ENCODE measurements at places on chromosomes 5 and 9. TPM values are rescaled to one million over a fixed set of nuclear protein-coding genes. Genes with fewer than 3 reads are reported as not detected.

The SPATA6L gene
- 1.6 TPM for total RNA-seq

The FAT2 gene
- total RNA-seq = not detected

DNA sequence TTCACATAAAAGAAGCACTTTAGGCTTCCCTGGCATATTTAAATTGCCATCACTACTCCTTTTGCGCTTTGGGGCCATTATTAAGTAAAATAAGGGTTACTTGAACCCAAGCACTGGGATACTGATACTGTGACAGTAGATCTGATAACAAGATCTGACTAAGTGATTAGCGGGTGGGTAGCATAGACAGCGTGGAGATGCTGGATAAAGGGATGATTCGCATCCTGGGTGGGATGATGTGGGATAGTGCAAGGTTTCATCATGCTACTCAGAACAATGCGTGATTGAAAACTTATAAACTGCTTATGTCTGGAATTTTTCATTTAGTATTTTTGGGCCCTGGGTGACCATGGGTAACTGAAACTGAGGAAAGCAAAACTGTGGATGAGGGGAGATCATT, 75.1 kb downstream of the PTTG1 start:
- DNase-seq = no peak

GRCh38 chr5:14593326-14594021, 11.9 kb downstream of the OTULINL start:
- DNase-seq = no peak

GRCh38 chr5:177508837-177509236, 789 bp downstream of the DOK3 start:
- peak; percentile 53 for DNase-seq

GRCh38 chr5:128436749-128437188, 101.3 kb downstream of the FBN2 start:
- no peak for DNase-seq

GRCh38 chr9:31908891-31909480, 475.5 kb upstream of the ACO1 start:
- DNase-seq = no peak

The RANBP3L gene
- 0.33 TPM for total RNA-seq
